ENCODE measurements at places on chromosomes 3 and 15.

DNA sequence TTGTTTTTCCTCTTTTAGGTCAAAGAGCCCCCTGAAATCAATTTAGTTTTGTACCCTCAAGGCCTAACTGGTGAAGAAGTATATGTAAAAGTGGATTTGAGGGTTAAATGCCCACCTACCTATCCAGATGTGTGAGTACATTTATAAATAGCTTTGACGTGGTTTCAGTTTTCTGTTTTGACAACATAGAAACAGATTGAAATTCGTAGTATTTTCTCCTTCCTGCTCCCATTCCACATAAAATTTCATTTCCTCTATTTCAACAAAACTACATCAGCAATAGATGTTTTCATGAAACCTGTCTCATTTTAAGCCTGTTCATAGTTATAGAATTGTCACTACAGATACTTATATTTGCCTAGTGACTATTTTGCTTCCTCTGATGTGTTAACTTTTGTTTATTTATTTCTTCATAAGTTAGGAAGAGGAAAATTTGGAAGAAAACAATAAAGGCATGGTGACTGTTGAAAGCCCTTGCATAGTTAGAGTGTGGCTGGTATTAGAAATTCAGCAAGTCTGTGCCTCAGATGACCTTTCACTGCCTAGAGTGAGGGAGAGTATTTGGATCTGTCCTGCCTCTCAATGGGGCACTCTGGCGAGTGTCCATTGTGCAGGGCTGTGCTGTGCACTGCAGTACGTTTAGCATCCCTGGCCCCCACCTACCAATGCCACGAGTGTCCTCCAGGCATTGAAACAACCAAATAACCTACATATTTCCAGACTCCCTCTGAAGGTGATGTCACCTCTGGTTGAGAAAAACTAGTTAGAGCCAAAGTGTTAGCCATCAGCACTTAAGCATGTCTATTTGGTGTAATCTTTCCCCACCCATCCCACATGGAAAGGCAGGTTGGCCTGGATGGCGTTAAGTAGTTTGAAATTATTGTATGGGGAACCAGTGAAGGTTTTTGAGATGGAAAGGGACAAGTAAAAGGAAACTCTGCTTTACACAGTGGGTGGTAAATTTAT lies 5.9 kb downstream of the EIF2AK4 start:
- no peak for DNase-seq

- no peak for DNase-seq
Measured at GRCh38 chr15:100891307-100892012, 11.8 kb downstream of the ALDH1A3 start.

GRCh38 chr3:197227780-197228574 lies 70.4 kb downstream of the DLG1 start:
- no peak for DNase-seq

DNA sequence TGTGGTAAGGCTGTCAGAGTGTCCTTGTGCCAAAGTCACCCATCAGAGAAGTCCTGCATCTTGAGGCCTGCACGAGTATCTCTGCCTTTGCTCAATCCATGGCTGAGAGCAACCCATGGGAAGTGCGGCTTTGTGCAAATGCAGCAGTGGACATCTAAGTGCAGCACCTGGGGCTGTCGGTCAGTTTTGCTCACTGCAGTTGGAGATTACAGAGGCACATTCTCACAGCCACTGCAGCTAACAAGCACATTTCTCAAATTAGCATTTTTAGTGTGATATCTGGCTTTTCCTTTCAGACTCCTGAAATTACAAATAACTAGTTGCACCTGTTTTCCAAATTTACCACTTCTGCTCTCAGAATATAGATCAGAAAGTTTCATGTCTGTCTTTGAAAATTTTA lies 81.5 kb upstream of the DAZL start:
- DNase-seq, result no peak

- DNase-seq, result no peak
Measured at GRCh38 chr3:167032267-167032876, 347.7 kb downstream of the ZBBX start.
